ENCODE measurements at places on chromosomes 3 and 15. TPM values are rescaled to one million over a fixed set of nuclear protein-coding genes. Genes with fewer than 3 reads are reported as not detected.

The PLSCR5 gene
- not detected for total RNA-seq

DNA sequence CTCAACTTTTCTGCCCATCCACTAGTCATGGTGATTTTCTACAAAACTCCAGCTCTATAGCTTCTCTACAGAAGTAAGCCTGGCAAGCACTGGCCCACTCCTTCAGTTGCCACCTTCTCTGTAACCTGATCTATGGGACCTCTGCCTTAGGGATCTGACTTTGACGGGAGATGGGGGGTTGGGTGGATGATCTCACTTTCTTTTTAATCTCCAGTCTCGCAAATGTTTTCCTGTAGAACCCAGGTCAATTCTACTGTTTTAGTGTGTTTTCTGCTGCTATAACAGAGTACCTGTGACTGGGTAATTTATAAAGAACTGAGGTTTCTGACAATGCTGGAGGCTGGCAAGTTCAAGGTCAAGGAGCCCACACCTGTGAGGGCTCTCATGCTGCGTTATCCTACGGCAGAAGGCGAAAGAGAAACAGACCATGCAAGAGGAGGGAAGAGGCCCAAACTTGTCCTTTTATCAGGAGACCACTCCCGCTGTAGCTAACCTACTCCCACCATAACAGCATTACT, 189.9 kb upstream of the THRB start:
- DNase-seq, result no peak

The MORF4L1 gene
- 252 TPM for total RNA-seq

DNA sequence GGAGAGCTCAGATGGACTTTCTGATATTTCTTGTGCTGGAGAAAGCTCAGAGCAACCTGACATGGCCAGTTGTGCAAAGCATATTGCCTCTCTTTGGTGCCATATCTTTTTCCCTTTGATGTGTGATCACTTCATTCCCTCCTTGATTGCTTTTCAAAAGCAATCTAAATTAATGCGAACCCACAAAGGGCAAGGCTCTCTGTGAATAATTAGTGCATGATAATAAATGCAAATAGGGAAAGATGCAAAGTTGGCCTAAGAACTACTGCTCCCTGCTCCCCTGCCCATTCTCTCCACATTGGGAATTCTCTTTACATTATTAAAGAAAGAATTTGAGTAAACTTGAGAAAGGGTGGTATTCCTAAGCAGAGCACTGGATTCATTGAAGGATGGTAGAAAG, 60.9 kb downstream of the SRGAP3 start:
- DNase-seq, result no peak

- no peak for DNase-seq
Measured at GRCh38 chr3:169298247-169298992, 365.1 kb downstream of the MECOM start.

DNA sequence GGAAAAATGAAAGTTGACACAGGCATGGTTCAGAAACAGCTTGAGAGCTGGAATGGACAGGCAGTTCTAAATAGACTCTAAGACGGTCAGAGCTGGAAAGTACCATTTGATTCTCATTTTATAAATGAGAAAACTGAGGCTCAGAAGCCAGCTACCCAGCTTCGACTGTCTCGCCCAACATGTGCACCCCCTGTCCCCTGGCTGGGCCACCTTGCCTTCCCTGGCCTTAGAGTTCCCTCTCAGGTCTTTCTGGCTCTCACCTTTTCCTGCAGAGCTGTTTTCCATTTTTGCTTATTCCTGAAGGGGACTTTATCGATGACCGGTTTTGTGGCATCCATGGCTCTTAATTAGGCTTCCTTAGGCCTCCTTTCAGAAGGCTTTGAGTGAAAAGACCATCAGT, 17.3 kb upstream of the DOCK3 start:
- no peak for DNase-seq

- no peak for DNase-seq
Measured at GRCh38 chr15:77464129-77464865, 43.6 kb downstream of the HMG20A start.

The CILP gene
- 5.4 TPM for total RNA-seq

DNA sequence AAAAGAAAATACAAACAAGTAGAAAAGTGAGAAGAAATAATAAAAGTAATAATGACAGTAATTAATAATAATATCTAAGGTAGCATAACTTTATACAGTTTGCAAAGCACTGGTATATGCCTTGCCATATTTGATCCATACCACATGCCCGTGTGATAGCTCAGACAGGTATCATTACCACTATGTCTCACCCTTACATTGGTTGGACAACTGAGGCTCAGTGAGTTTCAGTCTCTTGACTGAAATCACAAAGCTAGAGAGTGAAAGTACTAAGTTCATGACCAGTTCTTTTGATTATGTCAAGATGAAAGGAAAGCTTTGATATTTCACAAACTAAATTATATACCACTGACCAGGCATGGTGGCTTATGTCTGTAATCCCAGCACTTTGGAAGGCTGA, 408.9 kb downstream of the GAP43 start:
- DNase-seq, result no peak

The ISL2 gene
- 0.62 TPM for total RNA-seq

GRCh38 chr3:155013427-155013826, 66.7 kb upstream of the MME start:
- no peak for DNase-seq

GRCh38 chr3:63344661-63345060, 66.6 kb downstream of the SYNPR start:
- no peak for DNase-seq

DNA sequence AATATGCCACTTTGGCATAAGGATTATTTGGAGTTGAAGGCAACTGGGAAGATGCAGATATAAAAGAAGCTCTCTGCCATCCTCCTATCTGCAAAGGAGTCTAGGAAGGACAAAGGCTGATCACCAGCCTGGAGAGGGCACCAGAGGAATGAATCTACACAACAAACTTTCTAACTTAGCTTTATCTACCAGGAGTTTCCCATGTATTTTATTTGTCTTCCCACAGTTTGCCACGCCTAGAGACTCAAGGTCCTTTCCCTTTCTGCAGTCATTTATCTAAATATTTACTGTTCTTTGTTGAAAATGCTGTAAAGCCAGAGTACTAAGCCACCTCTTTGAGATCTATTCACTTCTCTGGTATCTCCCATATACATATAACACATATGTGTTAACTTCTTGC, 32.2 kb downstream of the GPR176 start:
- no peak for DNase-seq

DNA sequence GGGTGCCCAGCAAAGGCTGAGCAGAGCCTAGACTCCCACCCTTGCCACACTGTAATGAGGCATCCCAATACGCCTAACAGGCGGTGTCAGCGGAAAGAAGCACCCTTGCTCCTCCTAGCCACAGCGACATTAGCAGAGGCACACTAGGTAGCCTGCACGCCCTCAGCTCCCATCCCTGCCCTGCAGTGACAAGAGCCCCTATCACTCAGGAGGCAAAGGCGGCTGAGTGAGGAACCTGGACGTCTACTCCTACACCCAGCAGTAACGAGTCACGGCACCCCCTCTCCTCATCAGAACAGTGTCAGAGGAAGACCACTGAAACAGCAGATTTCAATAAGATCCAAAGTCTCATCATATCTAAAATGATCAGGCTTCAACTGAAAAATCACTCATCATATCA, 12.0 kb upstream of the MAP6D1 start:
- DNase-seq, result no peak

The DAZL gene
- not detected for total RNA-seq

DNA sequence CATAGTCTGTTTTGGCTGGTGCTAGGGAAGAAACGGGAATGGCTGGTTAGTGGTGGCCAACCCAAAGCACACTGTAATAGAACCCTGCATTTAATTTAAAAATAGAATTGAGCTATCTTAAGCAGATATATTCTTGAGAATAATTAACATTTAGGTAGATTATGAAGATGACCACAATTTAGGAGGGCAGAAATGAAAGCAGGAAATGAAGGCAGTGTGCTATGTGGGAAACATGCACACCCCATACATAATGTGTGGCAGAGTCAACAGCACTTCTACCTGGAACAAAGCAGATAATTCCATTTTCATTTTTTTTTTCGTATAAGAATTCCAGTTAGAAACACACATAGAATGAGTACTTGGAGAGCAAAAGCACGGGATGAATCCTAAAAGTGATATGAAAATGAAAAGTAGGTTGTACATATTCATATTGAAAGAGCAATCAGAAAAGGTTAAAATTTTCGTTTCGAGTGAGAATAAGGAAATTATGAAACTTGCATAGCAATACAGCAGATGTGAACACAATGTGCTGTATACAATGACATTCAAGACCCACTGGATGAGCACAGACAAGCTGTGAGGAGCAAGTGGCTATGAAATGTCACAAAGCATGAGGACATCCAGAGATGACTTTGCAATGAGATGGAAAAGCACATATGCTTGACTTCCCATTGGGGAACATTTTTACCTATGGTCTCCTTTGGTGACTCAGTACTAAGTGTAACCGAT, 102.6 kb downstream of the TFG start:
- DNase-seq, result no peak

- no peak for DNase-seq
Measured at GRCh38 chr15:80060356-80061006, 1.0 kb downstream of the ZFAND6 start.

DNA sequence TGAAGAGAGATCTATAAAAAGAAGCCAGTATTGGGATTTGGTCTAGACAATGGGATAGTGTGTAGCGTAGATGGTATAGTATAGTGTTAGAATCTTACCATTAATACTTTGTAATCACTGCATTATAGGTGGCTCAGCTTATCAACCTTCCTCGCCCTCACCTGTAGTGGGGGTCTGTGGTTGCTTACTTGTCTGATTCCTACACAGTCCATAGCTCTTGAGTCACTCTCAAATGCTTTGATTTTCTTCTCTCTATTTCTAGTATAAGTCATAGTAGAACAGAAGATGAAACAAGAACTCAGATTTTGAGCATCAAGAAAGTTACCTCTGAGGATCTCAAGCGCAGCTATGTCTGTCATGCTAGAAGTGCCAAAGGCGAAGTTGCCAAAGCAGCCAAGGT, 115.2 kb downstream of the IL1RAP start:
- DNase-seq, result no peak

DNA sequence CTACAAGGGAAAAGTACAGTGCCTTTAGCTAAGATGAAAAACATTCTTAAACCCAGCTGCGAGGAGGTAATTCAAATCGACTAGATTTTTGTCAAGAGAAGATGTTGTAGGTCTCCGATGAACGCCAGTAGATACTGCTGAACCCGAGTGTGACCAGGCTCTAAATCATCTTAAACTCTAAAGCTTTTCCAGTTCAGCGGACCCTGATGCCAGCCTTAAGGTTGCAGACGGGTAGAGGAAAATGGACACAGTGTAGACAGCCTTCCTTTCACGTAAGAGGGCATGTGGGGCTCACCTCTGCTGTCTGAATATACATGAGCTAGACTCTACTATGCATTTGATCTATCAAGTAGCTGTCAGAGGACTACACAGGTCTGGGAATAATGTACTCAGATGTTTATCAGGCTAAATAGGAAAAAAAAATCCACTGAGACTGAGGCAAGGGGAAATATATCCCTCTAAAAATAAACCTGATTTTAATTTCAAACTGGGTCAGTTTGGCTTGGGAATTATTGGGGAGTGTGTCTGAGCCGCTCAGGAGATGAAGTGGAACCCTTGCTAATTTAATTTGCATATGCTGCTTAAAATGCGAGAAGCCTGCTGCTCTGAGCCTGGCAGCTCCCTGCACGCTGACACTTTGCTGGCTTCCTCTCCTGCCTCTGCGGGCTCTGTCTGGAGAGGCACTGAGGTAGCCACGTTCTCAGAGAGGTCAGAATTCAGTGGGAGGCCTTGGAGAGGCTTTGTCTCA, 151.9 kb downstream of the CADPS start:
- no peak for DNase-seq

GRCh38 chr15:98983334-98983733, 24.3 kb downstream of the PGPEP1L start:
- DNase-seq, result no peak

- no peak for DNase-seq
Measured at GRCh38 chr15:94792196-94792595, 560.8 kb downstream of the MCTP2 start.

- no peak for DNase-seq
Measured at GRCh38 chr15:81221449-81221848, 24.8 kb downstream of the IL16 start.

DNA sequence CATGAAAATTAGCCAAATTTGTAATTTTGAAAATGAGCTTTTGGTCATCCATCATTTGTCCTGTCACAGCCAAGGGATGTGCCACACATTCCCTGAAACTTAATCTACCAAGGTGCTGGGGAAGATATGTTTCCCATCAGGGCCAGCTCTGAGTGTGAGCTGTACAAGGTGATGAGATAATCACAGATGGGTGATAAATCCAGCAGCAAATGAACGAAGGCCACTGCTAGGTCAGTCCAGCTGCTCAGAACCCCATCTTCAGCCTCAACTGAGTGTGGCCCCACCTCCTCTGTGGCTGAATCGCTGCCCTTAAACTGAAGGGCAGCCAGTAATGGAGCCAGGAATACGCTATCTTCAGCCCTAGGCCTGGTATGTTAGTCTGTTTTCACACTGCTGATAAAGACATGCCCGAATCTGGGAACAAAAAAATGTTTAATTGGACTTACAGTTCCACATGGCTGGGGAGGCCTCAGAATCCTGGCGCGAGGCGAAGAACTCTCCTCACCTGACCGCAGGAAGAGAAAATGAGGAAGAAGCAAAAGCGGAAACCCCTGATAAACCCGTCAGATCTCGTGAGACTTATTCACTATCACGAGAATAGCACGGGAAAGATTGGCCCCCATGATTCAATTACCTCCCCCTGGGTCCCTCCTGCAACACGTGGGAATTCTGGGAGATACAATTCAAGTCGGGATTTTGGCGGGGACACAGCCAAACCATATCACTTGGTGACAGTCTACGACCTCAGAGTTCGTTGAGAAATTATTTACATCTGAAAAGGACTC, 553.0 kb downstream of the NTRK3 start:
- DNase-seq, result no peak

DNA sequence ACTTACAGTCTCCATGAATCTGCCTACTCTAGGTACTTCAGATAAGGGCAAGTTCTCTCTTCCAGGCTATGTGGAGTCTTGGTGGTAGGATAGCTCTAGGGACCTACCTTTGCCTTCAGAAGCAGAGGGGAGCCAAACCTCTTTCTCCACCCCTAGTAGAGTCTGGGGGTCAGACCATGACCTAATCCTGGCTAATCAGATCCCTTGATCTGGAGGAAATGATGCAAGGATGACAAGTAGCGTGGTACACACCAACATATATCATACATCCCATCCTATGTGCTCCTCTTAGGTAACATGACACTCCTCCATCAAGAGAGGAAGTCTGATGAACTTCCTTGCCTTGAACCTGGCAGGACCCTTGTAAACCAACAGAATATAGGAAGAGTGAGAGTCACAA, 15.4 kb upstream of the PLA2G4F start:
- no peak for DNase-seq

DNA sequence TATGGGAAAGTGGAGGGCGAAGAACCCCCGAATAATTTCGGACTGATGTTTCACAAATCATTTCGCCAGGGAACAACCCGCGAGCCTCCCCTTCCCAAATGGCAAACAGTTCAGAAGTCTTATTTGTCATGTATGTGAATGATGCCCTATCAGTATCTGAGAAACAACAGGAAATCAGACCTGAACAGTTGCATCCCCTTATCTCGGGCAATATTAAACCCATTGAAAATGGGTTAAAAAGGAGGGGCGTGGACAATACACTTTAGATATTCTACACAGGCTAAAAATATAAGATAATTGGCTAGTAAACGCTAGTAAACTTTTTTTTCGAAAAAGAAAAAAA, 1003.3 kb upstream of the NR2F2 start:
- no peak for DNase-seq

GRCh38 chr15:63967616-63968015, 78.7 kb downstream of the DAPK2 start:
- no peak for DNase-seq

The RBPMS2 gene
- total RNA-seq, result 16.9 TPM
